ENCODE measurements at places on chromosomes 7 and 10.

DNA sequence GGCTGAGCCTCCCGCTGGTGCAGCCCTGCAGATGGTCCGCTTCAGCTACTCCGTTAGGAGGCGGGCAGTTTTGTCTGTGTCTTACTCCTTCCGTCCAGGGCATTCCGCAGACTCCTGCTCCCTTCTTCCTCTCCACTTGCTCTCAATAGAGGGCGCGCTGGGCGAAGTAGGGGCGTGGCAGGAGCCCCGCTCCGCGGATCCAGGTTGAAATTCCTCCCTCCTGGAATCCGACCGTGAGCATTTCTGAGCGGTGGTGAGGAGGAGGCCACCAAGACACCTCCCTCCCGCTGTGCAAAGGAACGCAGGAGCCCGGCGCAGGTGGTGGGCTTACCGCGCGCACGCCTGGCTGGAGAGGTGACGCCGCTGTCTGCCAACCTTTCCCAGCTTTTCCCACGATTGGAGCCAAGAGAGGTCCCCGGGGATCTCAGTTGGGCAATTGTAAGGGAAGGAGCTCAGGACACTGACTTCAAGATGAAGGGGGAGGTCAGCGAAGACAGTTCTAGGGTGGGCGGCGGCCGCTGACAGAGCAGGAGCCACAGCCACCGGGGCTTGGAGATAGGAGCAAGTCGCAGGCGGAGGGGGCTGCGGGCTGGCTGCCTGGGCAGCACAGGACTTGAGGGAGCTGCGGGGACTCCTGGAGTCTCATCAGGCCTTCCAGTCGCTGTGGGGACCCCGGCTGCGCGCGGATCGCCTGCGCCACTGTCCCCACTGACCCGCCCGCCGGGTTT lies 1011.3 kb downstream of the XPNPEP1 start:
- no peak for DNase-seq

- DNase-seq, result no peak
Measured at GRCh38 chr10:22319980-22320558, 830 bp upstream of the BMI1 start.

- no peak for DNase-seq
Measured at GRCh38 chr10:85642421-85643170, 724.0 kb downstream of the GRID1 start.

DNA sequence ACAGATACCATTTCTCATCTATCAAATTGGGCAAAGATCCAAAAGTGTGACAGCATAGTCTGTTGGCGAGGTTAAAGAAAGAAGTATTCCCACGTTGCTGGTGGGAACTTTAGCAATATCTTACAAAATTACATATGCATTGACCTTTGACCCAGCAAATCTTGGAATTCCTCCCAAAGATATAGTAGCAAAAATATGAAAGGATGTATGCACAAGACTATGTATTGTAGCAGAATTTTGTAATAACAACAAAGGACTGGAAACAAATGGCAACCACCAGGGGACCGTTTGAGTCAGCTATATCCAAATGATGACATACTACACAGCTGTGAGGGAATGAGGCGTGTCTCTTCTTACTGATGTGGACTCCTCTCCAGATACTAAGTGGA lies 50.2 kb downstream of the KCNH2 start:
- DNase-seq, result no peak

- no peak for DNase-seq
Measured at GRCh38 chr7:45698303-45699014, 124.3 kb downstream of the ADCY1 start.

DNA sequence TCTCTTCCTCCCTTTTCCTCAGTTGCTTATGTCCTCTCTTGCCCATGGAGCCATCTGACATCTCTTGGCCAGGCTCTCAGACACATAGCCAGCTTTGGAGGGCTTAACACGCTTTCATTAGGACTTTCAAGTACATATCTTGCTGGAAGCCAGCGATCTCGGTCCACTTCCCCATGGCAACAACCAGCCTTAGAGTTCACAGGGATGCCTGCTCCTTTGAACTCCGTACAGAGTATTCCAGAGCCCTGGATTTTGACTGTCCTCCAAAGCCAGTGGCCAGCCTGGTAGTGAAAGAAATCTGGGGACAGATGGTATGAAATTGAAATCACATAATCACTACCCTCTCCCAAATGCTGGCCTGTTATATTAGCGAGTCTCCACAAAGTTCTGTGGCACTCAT lies 370.5 kb upstream of the NPVF start:
- DNase-seq, result no peak

GRCh38 chr7:139995017-139995915 lies 67.5 kb downstream of the PARP12 start:
- DNase-seq, result no peak

All from stimulated activated CD8-positive, alpha-beta memory T cell treated with anti-CD3 and anti-CD28 coated beads, Interleukin-4, amount 100 ng/mL, for 1 hour (primary cell).